ENCODE measurements at places on chromosomes 12 and 14. TPM values are rescaled to one million over a fixed set of nuclear protein-coding genes. Genes with fewer than 3 reads are reported as not detected.
A peak's percentile ranks its signal among the peaks of the same experiment; 100 is the strongest.

GRCh38 chr12:15689751-15690191 lies 99.4 kb downstream of the EPS8 start:
- DNase-seq, result no peak

DNA sequence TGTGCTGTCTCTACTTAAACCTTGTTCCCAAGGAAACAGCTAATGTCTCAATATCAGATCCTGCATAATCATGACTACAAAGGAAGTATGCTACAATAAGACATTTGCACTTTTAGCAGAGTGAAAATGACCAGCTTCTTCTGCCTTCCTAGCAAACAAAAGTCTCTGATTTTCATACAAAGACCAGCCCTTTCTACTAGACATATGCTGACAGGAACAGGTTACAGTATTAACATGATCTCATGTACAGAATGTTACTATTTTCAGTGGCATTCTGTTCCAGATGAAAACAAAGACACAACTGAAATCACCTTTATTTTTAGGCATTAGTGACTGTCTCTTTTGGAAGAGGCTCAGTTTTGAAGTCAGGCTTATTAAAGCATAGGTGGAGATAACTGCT lies 228.6 kb downstream of the MED13L start:
- DNase-seq, result no peak

DNA sequence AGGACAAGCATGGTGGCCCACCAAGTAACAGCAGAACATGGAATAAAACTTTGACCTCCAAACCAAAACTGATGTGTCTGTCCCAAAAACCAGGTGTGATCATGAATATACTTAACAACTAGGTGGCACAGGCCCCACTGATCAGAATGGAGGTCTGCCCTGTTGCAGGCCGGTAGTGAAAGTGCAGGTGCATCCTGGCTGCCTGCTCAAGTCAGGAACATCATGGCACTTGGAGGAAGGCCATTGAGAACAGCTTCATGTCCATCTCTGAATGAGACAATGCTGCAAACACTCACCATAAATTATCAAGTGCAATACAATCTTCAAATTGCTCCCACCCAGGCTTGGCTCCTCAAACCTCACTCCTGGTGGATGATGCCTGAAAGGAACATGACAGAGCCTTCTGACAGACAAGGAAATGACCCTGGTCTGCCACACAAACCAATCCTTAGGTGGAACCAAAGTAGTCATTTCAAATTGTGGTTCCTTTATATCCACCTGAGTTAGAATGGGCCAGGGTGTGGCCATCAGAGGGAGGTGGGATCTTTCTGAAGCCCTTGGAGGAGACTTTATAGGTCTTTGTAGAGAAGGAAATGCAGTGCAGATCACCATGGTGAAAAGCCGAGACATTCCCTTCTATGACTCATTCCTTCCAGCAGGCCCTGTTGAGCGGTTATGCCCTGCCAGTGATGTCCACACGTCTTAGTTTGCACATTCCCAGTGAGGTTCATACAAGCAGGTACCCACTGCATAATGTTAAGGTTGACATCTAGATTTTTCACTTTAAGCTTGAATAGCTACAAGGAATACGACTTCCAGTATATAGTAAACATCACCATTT lies 36.0 kb downstream of the EGLN3 start:
- peak; percentile 72 for DNase-seq

DNA sequence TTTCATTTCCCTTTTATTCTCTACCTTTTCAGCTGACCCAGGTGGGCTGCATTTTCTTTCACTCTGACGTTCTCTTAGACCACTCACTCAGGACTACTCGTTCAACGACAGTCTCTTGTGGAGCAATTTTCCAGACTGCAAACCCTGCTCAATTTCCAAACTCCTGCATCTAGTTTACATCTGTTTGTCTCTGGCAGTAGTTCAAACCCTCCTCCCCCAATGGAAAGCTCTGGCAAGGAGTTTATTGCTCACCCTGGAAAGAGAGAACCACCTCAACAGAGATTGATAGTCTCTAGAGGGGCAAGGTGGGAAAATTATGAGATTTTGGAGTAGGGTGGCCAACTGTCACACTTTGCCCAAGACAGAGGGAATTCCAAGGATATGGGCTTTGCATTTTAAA lies 130.2 kb downstream of the TSHR start:
- no peak for DNase-seq

- DNase-seq, result no peak
Observed at GRCh38 chr12:103956509-103957027, 9.1 kb upstream of the TDG start.

DNA sequence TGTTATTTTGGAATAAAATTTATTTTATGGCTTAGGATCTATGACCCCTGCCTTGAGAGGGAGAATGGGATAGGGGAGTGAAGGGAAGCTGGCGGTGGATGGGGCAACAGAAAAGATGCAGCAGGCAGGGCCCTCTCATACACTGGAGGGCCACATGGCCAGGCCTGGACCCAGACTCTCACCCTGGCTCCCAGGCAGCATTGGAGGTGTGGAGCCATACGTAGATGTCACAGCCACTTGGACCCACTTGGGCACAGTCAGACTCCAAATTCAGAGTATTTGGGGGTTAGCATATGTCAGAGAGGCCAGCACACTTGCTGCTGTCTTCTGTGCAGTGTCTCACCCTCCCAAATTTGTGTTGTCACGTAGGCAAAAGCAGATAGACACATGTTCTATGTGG lies 6.5 kb downstream of the NAB2 start:
- no peak for DNase-seq

- DNase-seq, result peak; percentile 16
Observed at GRCh38 chr14:53881161-53881871, 75.3 kb downstream of the BMP4 start.

GRCh38 chr14:70052990-70053389 lies 135.8 kb downstream of the SLC8A3 start:
- peak; percentile 37 for DNase-seq

DNA sequence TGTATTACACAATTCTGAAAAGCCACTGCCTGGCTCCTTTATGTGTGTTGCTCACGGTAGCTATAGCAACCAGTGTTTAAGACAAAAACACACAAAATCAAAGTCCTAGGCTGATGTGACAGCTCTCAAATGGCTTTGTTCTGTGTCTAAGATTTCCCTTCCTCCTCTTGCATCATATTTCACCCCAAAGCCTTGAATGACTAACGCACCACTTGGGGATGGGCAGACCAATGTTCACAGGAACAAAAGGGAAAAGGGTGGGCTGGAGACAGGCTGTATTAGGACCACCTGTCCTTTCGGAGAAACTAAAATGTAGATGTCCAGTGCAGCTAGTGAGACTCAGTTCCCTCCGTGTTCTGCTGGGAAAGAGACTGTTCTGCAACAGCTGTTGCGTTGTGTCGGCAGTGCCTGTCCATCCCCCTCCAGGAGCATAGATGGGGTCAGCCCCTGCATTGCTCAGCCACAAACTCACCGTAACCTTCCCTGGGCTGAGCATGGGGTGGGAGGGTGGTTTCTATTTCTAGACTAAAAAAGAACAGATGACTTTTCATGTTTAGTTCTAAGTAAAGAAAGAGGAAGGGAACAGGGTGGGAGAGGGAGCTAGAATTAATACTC lies 26.8 kb upstream of the DAAM1 start:
- DNase-seq, result peak; percentile 92

- peak; percentile 17 for DNase-seq
Observed at GRCh38 chr12:91574391-91574790, 391.8 kb upstream of the DCN start.

GRCh38 chr12:91222746-91223145 lies 40.1 kb upstream of the DCN start:
- DNase-seq, result peak; percentile 26

DNA sequence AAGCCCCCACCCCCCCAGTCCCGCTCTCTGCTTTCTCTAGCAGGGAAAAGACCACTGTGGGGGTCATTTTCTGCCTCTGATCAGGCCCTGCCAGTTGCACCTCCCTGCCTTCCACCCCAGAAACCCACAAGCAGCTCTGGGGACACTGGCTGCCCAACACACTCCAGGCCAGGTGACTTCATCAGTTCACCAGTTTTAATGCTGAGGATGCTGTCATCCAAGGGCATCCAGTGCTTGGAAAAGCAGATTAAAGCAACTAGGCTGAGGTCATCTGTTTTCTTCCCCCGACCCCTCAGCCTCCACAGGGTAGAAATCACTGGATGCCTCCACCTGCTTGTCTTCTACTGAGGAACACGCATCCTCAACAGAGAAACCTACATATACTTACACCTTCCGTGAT lies 282.4 kb downstream of the DPF3 start:
- DNase-seq, result no peak

GRCh38 chr12:20474443-20474842 lies 106.1 kb downstream of the PDE3A start:
- no peak for DNase-seq

DNA sequence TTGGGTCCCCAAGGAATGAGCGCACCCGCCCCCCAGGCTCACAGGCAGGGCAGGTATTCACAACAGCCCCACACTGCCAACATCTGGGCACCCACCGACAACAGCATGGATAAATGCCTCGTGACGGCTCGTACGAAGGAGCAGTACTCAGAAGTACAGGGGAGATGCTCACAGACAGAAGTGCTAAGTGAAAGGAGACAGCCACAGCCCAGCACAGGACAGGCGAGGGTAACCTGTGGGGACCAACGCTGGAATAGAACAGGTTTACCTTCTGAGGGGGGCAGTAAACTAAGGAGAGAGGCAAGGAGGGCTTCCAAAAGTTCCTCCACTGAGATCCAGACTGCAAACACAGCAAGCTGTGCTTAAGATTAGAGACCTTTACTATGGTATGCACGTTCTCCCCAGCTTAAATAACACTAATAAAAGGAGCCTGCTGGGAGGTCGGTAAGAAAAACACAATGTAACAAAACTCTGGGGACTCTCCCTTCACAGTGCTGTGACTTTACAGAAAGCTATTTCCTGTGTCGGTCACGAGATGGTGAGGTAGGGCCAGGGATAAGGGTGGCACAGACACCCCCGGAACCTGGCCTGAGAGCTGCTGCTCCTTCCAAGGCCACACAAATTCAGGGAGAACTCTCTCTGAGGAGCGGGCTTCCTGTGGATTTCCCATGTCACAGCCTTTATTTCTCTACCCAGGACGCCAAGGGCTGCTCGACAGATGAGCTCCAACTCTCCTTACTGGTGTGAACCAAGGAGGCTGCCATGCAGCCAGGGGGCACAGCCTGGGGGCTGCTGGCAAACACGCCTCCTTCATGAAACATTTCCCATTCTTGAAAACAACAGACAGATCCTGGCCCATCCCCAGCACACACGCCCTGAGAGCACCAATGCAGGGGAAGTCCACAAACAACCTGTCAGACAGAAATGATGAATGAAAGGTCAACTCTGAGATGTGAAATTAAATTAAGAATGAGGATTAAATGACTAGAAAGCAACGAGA lies 26.3 kb downstream of the SLC15A4 start:
- no peak for DNase-seq

GRCh38 chr12:124386661-124387527 lies 92.0 kb downstream of the RFLNA start:
- no peak for DNase-seq

DNA sequence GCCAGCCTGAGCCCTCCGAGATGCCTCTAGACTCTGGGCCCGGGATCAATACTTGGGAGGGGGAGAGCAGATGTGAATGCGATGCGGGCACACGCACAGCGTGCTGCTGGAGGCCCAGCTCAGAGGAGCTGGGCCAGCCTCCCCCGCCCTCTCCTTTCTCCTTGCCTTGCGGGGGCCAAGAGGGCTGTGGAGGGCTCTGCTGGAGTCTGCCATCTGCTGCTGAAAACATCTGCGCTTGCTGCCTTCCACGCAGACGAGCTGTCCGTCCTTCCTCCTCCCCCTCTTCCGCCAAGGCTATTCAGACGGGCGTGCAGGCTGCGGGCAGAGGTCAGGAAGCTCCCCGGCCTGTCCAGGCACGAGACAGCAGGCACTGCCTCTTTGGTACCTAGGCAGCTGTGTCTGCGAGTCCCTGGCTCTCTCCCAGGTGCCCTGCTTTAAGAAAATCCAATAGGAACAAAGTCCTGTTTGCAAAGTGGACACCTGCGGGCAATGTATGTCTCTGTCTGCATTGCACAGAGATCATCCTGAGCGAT lies 75.2 kb downstream of the SPRING1 start:
- DNase-seq, result peak; percentile 55

DNA sequence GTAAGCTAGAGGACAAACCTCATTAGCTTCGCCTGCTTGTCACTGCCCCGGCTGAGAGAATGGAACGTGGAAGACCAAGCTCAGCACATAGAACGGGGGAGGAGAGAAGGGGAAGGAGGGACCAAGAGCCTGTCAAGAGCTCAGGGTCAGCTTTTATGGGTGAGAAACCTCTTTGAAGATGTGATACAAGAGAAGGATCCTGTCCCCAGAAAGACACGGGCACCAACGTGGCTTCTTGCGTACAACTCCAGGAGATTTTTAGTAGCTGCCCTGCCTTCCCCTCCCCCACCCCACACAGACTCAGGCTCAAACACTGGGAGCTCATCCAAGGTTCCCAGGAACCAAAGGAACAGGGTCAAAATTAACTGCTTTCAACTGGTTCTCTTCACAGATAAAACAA lies 34.7 kb downstream of the APPL2 start:
- DNase-seq, result no peak

- no peak for DNase-seq
Observed at GRCh38 chr12:40002178-40003169, 103.4 kb downstream of the SLC2A13 start.

GRCh38 chr12:91406920-91407341 lies 224.3 kb upstream of the DCN start:
- DNase-seq, result peak; percentile 19

GRCh38 chr14:94689985-94690400 lies 77.8 kb downstream of the SERPINA3 start:
- no peak for DNase-seq

GRCh38 chr12:41962171-41962572 lies 182.5 kb downstream of the GXYLT1 start:
- DNase-seq, result no peak

- DNase-seq, result peak; percentile 38
Observed at GRCh38 chr12:71415336-71416231, 24.0 kb upstream of the LGR5 start.

GRCh38 chr12:13288501-13288900 lies 92.0 kb downstream of the EMP1 start:
- no peak for DNase-seq

PUS1 gene
- total RNA-seq, result 9.5 TPM

OR4K2 gene
- not detected for total RNA-seq

DPPA3 gene
- not detected for total RNA-seq

KRT72 gene
- total RNA-seq, result not detected

HPD gene
- total RNA-seq, result not detected

ACOT4 gene
- 3.6 TPM for total RNA-seq

LGR5 gene
- total RNA-seq, result not detected

RHEBL1 gene
- total RNA-seq, result 13.2 TPM

EFS gene
- 2.8 TPM for total RNA-seq

SMIM41 gene
- not detected for total RNA-seq

DMAC2L gene
- total RNA-seq, result 9.0 TPM

ACVRL1 gene
- not detected for total RNA-seq
